Calu3 (cell line): ENCODE measurements at places on chromosomes 5 and 9. TPM values are rescaled to one million over a fixed set of nuclear protein-coding genes. Genes with fewer than 3 reads are reported as not detected.
A peak's percentile ranks its signal among the peaks of the same experiment; 100 is the strongest.

DNA sequence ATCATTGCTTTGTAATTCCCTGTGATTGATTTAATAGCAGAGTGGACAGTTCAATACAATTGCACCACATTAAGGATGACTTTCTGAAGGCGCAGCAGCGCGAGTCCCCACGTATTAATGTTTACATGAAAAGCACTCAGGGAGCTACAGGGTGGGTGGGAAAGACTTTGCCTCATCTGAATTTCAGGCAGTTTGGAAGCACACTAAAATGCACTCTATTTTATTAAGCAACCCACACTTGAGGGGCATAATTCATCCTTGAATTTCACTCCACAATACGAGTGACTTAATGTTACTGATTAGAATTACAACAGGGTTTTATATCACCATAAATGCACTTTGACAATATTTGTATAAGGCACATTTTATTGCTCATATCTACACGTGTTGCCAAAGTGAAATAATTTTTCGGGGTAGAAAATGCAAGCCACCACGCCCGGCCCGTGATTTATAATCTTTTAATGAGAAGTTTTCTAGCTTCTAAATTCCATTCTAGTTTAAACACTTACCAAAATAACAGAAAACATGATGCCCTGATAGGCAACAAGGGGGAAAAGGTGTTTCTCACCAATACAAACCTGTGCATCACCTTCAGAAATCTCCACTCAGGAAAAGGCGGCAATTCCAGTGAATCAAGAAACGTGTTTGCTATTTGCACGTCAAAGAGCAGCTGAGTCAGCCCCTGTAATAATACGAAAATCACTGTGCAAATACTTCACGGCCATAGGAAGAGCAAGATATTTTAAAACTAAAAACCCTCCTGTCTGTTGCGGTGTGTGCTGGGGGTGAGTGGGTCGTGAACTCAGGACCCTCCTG lies 40.5 kb downstream of the IRX4 start:
- no peak for DNase-seq

DNA sequence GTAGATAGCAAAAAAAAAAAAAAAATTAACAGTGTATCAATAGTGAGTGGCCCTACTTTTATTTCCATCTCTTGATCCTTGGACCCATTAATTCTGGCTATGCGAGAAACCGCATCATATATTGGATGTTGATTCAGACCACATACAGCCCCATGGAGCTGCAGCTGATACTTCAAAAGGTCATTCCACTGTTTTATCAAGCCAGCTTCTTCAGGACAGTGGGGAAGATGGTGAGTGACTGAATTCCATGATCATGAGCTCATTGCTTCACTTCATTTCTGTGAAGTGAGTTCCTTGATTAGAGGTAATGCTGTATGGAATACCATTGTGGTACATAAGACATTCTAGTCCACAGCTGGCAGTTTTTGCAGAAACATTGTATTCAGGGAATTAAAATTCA lies 222.9 kb upstream of the MEF2C start:
- DNase-seq, result no peak

GRCh38 chr5:97297063-97297703 lies 114.1 kb upstream of the RIOK2 start:
- peak; percentile 63 for DNase-seq

DNA sequence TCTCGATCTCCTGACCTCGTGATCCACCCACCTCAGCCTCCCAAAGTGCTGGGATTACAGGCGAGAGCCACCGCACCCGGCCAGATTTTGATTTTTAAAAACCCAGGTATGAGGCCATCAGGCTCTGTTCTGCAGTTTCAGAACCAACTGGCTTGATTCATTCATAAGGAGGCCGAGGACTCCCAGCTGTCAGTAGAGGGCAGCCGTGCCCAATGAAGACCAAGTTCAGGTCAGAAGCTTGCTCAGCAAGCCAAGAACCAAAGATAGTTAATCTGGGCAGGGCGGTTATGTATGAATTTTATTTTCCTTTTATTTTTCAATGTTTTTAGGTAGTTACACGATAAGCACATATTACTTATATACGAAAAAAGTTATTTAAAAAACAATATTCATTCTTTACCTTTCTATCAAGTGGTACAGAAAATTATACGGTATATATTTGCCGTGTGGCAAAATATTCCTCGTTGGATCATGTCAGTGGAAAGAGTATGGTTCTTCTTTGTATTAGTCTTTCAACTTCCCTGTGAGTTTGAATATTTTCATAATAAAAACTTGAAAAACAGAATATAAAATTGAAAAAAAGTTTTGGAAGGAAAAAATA lies 18.0 kb downstream of the MGAT1 start:
- peak; percentile 85 for DNase-seq

- DNase-seq, result no peak
These were observed 66.2 kb downstream of the SIL1 start for GRCh38 chr5:139131921-139132432.

- no peak for DNase-seq
These were observed at the start of gene IFNB1 for GRCh38 chr9:21077781-21078180. Gene IFNB1, minus strand, starts transcription at chr9:21077942. Its CDS starts 73 bp downstream, at chr9:21077869.

GRCh38 chr9:89011683-89012082 lies 20.4 kb downstream of the S1PR3 start:
- no peak for DNase-seq

The NKD2 gene
- 0.47 and 0.93 TPM in 2 replicates for total RNA-seq

The LRRC19 gene
- total RNA-seq, result 0.21 and 1.1 TPM in 2 replicates

The GLRA1 gene
- not detected in 2 replicates for total RNA-seq
